Esophagus squamous epithelium (tissue), 5 donors: ENCODE measurements at places on chromosomes 5 and 9. TPM values are rescaled to one million over a fixed set of nuclear protein-coding genes. Genes with fewer than 3 reads are reported as not detected.

- H3K4me1 ChIP-seq, result no peaks in the 10 kb centered on the region
- H3K36me3 ChIP-seq, result no peaks in the 10 kb centered on the region
- H3K27me3 ChIP-seq, result no peaks in the 10 kb centered on the region
- H3K4me3 ChIP-seq, result no peak overlapping the region
- H3K27ac ChIP-seq, result no peak overlapping the region
Observed at GRCh38 chr5:130034566-130035210, 130.4 kb downstream of the CHSY3 start.

The UBAP1 gene
- 53.8 TPM for total RNA-seq

DNA sequence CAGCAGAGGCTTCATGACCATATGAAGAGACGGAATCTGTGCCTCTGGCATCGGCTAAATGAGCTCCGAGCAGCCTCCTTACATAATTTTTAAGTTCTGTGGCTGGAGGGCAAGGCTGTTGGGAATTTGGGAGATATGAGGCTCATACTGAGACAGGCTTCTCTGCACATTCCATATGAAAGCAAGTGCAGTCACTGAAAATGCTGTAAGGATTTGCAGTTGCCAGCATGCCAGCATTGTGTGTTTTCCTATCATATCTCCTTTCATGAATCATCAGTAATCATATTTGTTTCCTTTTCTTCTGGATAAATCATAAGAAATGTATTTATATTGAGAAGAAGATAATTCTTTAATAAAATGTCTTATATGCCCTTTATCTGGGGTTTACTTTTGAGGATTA lies 775.4 kb downstream of the SEMA5A start:
- no peak overlapping the region for H3K27ac ChIP-seq
- no peaks in the 10 kb centered on the region for H3K36me3 ChIP-seq
- no peaks in the 10 kb centered on the region for H3K4me1 ChIP-seq
- no peaks in the 10 kb centered on the region for H3K27me3 ChIP-seq
- H3K4me3 ChIP-seq, result no peak overlapping the region

- H3K4me3 ChIP-seq, result no peak overlapping the region
- H3K27ac ChIP-seq, result no peak overlapping the region
- H3K36me3 ChIP-seq, result no peaks in the 10 kb centered on the region
- no peaks in the 10 kb centered on the region for H3K27me3 ChIP-seq
Observed at GRCh38 chr9:90547896-90548295, 94.7 kb downstream of the DIRAS2 start.

The HMMR gene
- total RNA-seq, result 3.2 TPM

DNA sequence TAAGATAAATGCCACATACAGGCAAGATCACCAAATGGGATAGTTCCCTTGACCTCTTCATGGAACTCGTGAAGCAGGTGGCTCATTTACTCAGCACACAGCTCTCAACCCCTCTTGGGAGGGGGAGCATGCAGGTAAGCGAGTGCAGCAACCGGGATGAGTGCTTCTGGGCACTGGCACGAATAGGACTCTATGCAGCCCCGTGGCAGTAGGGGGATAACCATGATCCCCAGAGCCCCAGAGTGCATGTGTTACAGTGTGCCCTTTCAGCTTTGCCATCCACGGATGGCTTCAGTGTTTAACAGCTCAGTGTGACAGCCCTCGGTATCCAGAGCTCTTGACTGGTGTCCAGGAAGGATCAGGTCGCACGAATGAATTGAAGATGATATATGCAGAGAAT lies 1187.1 kb downstream of the CDH9 start:
- no peaks in the 10 kb centered on the region for H3K4me1 ChIP-seq
- H3K27me3 ChIP-seq, result no peaks in the 10 kb centered on the region
- no peak for DNase-seq
- no peak overlapping the region for H3K27ac ChIP-seq
- no peaks in the 10 kb centered on the region for H3K36me3 ChIP-seq

The FST gene
- 11.3 TPM for total RNA-seq

DNA sequence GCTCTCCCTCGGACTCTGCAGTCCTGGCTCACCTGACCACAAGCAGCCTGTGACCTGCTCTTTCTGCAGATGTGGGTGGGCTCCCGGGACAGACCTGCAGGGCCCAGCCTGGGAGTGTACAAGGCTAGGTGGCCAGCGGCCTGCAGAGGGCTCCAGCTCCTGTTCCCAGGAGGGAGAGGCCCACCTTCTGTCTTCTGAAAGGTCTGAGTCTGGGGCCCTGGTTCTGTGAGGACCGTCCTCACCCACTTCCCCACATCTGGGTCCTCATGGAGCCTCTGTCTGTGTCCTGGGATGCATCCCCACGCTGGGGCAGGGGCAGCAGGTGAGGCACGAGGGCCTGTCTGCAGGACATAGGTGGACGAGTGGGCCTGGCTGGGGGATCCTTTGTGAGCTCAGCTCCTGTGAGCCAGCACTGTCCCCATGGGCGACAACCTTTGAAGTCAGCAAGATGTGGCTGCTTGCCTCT lies 43.7 kb downstream of the PHF2 start:
- no peak overlapping the region for H3K27ac ChIP-seq
- H3K4me1 ChIP-seq, result no peaks in the 10 kb centered on the region
- no peaks in the 10 kb centered on the region for H3K36me3 ChIP-seq
- no peaks in the 10 kb centered on the region for H3K27me3 ChIP-seq

DNA sequence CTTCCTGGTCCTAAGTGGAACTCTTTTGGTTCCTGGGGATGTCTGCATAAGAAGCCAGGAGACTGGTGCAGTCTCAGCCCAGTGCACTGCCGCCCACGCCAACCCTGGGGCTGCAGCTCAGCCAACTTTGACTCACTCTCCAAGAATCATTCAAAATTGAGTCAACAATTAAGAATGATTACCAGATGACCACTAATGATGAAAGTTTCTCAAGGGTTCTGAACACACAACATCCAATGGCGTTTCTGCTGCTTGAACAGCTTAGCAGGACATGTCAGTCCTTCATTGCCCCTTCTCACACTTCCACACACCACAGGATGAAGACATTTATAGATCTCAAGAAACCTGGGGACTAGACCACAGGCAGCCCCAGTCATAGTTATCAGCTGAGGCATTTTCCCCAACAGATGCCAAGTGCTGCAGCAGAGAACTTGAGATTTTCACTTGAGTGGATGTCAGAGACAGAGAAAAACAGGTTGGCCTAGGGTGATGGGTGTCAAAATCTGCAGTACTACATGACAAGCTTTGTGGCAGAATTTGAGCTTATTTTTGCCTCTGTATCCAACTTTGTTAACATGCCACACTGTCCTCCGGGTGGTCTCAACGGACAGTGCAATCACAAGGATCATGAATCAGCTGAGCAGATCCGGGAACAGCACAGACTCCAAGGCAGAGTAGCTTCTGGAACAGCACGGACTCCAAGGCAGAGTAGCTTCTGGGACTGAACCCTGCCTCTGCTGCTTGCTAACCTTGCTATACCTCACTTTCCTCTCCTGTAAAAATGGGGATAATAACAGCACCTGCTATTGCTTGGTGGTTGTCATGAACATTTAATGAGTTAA lies 356.1 kb downstream of the SPOCK1 start:
- H3K27ac ChIP-seq, result no peak overlapping the region
- no peaks in the 10 kb centered on the region for H3K27me3 ChIP-seq
- DNase-seq, result no peak
- H3K36me3 ChIP-seq, result no peaks in the 10 kb centered on the region
- H3K4me1 ChIP-seq, result no peaks in the 10 kb centered on the region

The LCN1 gene
- total RNA-seq, result not detected

DNA sequence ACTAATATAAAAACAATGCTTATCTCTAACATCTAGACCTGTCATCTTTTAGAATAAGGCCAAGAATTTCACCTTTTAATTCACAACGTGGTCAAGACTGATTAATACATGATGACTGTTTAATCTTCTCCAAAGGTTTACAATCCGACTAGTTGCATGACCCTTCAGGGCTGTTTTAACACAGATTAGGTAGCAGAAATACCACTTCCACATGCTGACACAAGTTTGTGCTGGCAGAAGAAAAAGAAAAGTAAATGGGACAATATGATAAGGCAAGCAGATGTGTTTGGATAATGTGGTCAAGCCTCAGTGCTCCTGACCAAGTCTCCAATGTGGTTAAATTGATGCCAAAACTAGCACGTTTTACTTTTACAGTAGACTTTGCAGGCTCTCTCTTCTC lies 31.1 kb downstream of the SEMA6A start:
- H3K27me3 ChIP-seq, result no peaks in the 10 kb centered on the region
- no peaks in the 10 kb centered on the region for H3K36me3 ChIP-seq
- H3K4me1 ChIP-seq, result no peaks in the 10 kb centered on the region
- no peak overlapping the region for H3K27ac ChIP-seq
- no peak overlapping the region for H3K4me3 ChIP-seq

- no peaks in the 10 kb centered on the region for H3K4me1 ChIP-seq
- no peaks in the 10 kb centered on the region for H3K36me3 ChIP-seq
- DNase-seq, result no peak
- no peak overlapping the region for H3K4me3 ChIP-seq
- no peak overlapping the region for H3K27ac ChIP-seq
Observed at GRCh38 chr5:41787265-41787664, 83.0 kb downstream of the OXCT1 start.

The LECT2 gene
- total RNA-seq, result not detected

DNA sequence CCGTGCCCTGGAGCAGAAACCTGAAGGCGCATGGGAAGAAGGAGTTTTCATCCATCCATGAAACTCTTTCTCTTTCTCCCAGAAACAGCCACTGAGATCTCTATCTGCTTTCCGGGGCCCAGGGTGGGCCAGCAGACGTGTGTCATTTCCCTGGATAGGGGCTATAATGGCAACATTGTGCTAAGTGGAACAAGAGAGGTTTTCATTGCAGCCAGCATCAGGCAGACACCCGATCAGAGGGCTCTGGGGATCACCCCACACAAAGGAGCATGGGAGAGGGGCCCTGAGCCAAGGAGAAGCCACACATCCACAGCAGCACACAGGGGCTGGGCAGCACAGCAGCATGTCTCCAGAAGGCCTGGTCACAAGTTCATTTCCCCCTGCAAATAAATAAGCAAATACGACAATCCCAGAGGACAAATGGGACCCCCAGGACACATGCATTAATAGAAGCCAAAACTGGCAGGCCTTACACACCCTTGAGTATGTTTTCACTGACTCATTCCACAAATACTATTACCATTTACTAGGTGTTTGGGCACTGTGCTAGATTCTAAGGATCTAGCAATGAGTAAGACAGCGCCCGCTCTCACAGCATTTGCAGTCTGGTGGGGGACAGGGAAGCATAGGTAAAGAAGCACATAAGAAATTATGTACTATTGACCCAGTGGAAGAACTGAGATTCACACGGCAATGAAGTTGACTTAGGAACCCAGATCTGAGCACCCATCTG lies 4.3 kb upstream of the AFAP1L1 start:
- no peak for DNase-seq
- no peaks in the 10 kb centered on the region for H3K36me3 ChIP-seq
- H3K4me1 ChIP-seq, result peaks cover 17% of the 10 kb centered on the region
- H3K27me3 ChIP-seq, result no peaks in the 10 kb centered on the region

The PCDHGC4 gene
- 0.21 TPM for total RNA-seq

DNA sequence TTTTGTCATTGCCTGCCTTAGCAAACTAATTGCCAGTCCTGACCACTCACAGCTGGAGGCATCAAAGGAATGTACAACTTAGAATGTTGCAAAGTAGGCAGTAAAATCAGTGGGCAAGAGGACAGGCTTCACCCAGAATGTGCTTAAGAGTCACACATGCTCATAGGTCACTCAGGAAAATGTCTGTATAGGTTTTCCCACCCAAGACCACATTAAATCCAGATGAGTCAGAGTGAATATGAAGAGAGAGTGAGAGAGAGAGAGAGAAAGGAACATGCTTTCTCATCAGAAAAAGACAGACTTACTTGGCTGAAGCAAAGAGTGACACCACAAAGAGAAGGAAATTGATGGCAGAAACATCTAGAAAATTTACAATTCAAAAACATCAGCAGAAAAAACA lies 37.9 kb downstream of the PLEKHG4B start:
- H3K4me3 ChIP-seq, result no peak overlapping the region
- DNase-seq, result no peak
- peaks cover 3% of the 10 kb centered on the region for H3K27me3 ChIP-seq
- no peaks in the 10 kb centered on the region for H3K36me3 ChIP-seq

The AMBP gene
- not detected for total RNA-seq

The GNA14 gene
- total RNA-seq, result 0.35 TPM

DNA sequence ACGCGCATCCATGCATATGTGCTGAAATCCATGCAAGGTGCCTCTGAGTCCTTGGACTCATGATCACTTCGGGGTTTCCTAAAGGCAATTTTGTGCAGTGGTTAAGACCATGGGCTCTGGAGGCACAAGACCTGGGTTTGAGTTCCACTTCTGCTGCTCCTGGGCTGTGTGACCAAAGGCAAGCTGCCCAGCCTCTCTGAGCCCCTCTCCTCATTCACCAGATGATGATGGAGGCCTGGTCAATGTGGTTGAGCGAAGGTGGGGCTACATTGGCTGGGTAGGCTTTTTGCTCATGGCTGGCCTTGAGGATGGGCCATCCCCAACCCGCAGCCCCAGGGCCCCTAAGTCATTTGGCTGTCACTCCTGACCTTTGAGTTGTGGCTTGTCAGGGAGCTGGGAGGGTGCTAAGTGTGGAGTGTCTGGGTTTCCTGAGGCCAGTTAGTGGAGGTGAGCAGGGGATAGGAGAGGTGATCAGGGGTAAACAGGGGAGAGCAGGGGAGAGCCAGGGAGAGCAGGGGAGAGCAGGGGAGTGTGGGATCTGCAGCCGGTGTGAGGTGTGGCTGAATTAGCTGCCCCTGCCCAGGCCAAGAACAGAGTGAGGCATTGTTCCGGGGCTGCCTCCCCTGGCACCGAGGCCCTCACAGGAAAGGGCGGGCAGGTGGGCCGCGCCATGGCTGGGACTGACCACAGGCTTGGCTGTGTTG lies 64.6 kb upstream of the SYNPO start:
- H3K4me1 ChIP-seq, result no peaks in the 10 kb centered on the region
- no peak overlapping the region for H3K27ac ChIP-seq
- DNase-seq, result no peak
- no peaks in the 10 kb centered on the region for H3K27me3 ChIP-seq

The PCDHA12 gene
- not detected for total RNA-seq

DNA sequence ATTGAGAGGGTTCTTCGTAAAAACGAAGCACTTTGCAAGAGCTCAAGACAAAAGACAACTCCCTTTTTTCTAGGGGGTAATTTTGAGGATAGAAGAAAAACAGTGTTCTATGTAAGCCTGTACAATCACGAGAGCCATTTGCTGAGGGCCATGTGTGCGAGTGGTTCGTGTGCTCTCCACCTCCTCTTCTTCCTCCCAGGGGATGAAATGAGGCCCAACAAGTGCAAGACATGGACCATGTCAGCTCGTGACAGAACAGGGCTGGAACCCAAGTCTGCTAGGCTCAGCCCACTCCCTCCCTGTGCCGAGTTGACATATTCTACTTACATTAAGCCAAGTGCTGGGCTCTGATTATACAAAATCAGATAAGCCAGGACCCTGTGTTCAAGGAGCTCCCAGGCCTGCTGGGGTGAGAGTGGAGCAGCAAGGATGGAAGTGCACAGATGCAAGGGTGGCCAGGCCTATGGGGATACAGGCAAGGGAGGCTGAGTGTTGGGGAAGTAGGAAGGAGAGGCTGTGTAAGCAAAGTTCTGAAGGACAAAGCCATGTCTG lies 97.9 kb upstream of the MSX2 start:
- DNase-seq, result no peak
- H3K4me1 ChIP-seq, result peaks cover 4% of the 10 kb centered on the region
- H3K27me3 ChIP-seq, result peaks cover 58% of the 10 kb centered on the region
- H3K36me3 ChIP-seq, result no peaks in the 10 kb centered on the region
- H3K27ac ChIP-seq, result no peak overlapping the region
